Ovary (tissue), 10 donors: ENCODE measurements at places on chromosomes 5 and 9. TPM values are rescaled to one million over a fixed set of nuclear protein-coding genes. Genes with fewer than 3 reads are reported as not detected.
A peak's percentile ranks its signal among the peaks of the same experiment; 100 is the strongest.

Gene SIMC1
- 104 TPM for polyA plus RNA-seq

DNA sequence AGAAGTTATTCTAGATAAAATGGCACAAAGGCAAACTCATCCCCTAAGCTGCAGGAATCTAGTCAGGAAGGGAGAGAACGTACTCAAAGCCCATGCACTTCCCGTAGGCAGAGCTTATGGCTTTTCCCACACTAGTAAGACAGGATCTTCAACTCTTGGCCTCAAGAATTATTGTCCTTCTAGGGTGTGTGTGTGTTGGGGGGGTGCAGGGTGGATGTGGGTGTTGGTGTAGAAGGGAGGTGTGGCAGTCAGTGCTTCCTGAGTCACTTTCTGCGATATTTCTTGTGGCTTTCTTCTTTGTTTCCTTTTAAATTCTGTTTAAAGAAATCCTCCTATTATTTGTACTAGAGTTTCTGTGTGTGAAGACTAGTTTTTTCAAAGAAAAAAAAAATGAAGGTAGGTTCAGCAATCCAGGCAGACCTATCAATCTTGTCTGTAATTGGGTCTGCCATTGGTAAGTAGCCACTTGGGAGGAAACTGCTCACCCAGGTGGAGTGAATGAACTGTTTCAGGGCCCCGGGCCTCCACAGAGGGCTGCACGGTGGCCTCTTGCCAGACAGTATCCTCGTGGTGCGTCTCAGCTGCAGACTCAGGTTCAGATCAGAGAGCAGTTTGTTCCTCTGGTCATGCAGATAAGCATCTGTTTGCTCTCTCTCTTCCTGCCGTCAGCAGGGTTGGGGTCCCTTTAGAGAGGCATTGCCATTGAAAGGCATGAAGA lies 131.9 kb downstream of the NPR3 start:
- no peaks in the 10 kb centered on the region for H3K36me3 ChIP-seq
- H3K27me3 ChIP-seq, result no peaks in the 10 kb centered on the region
- H3K4me1 ChIP-seq, result no peaks in the 10 kb centered on the region
- no peak for DNase-seq
- no peak overlapping the region for H3K27ac ChIP-seq

DNA sequence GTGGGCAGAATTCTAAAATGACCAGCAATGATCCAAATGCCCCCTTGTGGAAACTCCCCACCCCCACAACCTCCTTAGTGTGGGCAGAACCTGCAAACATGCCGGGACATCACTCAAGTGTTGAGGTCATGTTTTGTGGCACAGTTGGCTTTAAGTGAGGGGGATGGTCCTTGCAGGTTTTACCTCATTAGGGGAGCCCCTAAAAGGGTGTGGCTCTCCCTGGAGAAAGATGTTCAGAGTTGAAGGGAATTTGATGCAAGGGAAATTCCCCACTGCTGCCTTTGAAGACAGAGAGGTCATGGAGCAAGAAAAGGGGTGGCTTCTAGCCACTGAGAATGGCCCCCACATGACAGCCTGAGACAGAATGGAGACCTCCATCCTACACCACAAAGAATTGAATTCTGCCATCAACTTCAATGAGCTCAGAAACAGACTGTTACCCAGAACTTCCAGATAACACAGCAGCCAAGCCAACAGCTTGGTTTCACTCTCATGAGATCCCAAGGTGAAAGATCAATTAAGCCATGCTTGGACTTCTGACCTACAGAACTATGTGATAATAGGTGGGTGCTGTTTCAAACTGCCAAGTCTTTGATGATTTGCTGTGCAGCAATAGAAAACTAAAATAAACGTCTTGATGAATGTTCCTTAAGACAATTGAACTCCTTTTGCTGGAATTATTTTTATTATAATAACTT lies 103.4 kb downstream of the MED10 start:
- no peak overlapping the region for H3K4me3 ChIP-seq
- no peaks in the 10 kb centered on the region for H3K4me1 ChIP-seq
- no peaks in the 10 kb centered on the region for H3K36me3 ChIP-seq
- no peaks in the 10 kb centered on the region for H3K27me3 ChIP-seq

- DNase-seq, result no peak
- peaks cover 6% of the 10 kb centered on the region for H3K4me1 ChIP-seq
- H3K4me3 ChIP-seq, result no peak overlapping the region
These were observed 79.4 kb downstream of the PALM2AKAP2 start for GRCh38 chr9:109859447-109859846.

DNA sequence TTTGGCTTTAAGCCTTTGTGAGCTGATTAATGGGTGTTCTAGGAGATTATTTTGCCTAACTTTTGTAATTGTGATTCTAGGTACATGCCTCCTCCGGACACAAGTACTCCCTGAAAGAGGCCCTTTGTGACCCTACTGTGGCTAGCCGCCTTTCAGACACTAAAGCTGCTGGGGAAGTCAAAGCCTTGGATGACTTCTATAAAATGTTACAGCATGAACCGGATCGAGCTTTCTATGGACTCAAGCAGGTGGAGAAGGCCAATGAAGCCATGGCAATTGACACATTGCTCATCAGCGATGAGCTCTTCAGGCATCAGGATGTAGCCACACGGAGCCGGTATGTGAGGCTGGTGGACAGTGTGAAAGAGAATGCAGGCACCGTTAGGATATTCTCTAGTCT lies 13.6 kb downstream of the ITGA1 start:
- peak overlapping the region; percentile 49 for H3K4me3 ChIP-seq
- no peak overlapping the region for H3K27ac ChIP-seq
- H3K36me3 ChIP-seq, result no peaks in the 10 kb centered on the region

Gene SH3GL2
- polyA plus RNA-seq, result 4.9 TPM

GRCh38 chr5:170223906-170224305 lies 8.9 kb upstream of the C5orf58 start:
- H3K27ac ChIP-seq, result no peak overlapping the region
- no peaks in the 10 kb centered on the region for H3K36me3 ChIP-seq
- no peak for DNase-seq
- no peak overlapping the region for H3K4me3 ChIP-seq
- H3K4me1 ChIP-seq, result peaks cover 7% of the 10 kb centered on the region

DNA sequence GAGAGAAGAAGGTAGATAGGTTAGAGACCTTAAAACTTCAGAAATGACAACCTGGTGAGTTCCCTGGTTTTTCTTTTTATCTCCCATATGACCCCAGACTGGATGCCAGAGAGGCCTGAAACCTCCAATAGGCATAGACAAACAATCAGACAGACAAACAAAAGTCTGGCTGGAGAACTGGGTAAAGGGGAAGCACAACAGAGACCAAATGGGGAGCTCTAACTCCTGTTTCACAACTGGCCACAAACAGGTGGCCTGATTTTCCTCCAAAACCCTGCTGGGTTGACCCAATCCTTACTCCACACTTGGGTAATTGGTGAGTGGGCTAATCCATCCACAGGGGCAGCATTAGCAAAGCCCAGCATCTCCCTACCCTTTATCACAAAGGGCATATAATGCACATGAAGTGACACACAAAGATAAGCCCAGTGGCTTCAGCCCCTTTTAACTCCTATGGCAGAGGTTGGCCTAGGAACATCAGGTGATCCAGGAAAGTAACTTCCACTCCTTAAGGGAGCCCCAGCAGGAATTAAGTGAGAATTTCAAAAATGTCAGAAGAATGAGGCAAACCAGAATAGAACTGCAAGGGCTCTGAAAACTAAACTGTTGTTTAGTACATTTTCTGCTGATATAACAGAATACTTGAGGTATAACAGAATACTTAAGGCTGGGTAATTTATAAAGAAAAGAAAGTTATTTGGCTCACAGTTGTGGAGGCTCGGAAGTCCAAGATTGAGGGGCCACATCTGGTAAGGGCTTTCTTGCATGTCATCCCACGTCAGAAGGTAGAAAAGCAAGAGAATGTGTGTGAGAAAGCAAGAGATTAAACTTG lies 60.9 kb upstream of the ROR2 start:
- DNase-seq, result no peak
- H3K36me3 ChIP-seq, result no peaks in the 10 kb centered on the region
- H3K27me3 ChIP-seq, result no peaks in the 10 kb centered on the region
- H3K4me3 ChIP-seq, result no peak overlapping the region
- no peak overlapping the region for H3K27ac ChIP-seq

Gene ADGRD2
- not detected for polyA plus RNA-seq
